ENCODE measurements at places on chromosomes 16 and 17.

- DNase-seq = peak; percentile 49
Observed at GRCh38 chr17:1179112-1179817, 516 bp downstream of the ABR start.

DNA sequence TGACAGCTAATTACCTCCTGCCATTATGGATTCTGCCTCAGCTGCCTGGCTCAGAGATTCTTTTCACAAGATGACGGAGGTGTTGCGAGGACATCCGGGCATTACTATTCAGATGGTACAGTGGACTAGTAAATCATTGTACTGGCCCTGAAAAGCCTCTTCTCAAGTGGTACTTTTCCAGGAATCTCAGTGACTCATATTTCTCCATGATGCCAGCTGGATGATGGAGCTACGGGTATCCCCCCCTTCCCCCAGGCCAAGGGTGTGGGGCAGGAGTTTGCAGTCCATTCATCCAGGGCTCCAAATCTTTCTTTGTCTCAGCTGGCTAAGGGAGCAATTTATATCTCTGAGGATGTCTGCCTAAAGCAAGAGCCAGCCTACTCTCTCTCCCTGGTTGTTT is 107.7 kb upstream of the GPR139 start:
- no peak for DNase-seq

- DNase-seq = no peak
Observed at GRCh38 chr17:79897243-79898063, 58.2 kb upstream of the CBX4 start.

GRCh38 chr16:27321013-27321915 is 7.5 kb downstream of the IL4R start:
- DNase-seq = no peak

DNA sequence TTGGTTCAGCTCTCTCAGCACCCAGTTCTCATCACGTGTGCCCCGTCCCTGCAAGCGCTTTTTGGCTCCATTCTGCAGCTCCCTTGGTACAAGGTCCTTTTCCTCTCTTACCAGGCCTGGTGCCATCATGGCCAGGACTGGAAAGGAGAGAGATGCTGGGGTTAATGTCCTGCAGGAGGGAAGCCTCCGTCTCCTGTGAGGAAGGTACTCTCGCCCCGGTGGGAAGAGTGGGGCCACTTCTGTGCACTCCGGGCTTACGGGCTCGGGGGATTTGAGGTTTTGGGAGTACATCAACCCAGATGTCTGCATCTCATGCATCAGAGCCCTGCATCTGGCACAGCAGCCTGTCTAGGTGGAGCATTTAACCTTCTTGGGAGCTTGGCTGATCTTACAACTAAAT is 10.1 kb downstream of the CTRB2 start:
- DNase-seq = no peak

- no peak for DNase-seq
Observed at GRCh38 chr16:24736758-24737157, 7.3 kb downstream of the TNRC6A start.

DNA sequence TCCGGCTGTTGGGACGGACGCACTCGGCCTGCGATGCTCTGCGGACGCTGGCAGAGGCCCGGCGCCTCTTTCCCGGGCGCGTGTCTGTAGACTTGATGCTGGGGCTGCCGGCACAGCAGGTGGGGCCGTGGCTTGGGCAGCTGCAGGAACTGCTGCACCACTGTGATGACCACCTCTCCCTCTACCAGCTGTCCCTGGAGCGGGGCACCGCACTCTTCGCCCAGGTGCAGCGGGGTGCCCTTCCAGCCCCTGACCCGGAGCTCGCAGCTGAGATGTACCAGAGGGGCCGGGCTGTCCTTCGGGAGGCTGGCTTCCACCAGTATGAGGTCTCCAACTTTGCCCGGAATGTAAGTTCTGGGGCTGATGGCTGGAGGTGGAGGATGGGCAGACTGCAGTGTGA is 3.5 kb downstream of the RSAD1 start:
- DNase-seq = no peak

GRCh38 chr17:9913476-9913875 is 8.4 kb upstream of the RCVRN start:
- no peak for DNase-seq

GRCh38 chr16:20411055-20411454 is 1.7 kb downstream of the ACSM5 start:
- no peak for DNase-seq

GRCh38 chr17:2369551-2370210 is 31.2 kb downstream of the MNT start:
- peak; percentile 50 for DNase-seq

GRCh38 chr17:17280613-17281549 is at the start of gene COPS3:
COPS3 (minus strand) TSS chr17:17281246; CDS start chr17:17281186, 60 bp downstream.
- DNase-seq = peak; percentile 97

- peak; percentile 76 for DNase-seq
Observed at GRCh38 chr17:67488161-67488560, 111.1 kb downstream of the PITPNC1 start.

DNA sequence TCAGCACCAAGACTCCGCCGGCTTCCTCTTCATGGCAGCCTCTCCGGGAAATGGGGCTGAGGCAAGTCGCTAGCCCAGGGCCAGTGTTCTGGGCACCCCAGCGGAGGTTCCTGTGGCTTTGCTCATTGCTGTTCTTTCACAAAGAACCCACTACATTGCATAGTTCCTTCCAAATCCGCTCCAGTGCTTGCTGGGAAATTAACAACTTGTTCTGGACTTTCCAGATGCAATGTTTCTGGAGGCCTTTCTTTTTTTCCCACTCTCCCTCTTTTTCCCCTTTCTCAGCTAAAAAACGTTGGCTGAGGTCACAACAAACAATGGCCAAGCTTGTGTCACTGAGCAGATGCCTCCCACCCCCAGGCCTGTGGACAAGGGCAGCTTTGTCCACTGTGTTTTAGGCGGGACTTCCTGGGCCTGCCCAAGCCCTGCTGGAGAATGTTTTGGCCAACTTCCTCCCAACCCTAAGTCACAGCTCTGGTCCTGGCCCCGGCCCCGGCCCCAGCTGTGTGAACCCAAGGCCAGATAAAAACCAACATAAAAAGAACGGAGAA is 131.5 kb upstream of the RCVRN start:
- no peak for DNase-seq

DNA sequence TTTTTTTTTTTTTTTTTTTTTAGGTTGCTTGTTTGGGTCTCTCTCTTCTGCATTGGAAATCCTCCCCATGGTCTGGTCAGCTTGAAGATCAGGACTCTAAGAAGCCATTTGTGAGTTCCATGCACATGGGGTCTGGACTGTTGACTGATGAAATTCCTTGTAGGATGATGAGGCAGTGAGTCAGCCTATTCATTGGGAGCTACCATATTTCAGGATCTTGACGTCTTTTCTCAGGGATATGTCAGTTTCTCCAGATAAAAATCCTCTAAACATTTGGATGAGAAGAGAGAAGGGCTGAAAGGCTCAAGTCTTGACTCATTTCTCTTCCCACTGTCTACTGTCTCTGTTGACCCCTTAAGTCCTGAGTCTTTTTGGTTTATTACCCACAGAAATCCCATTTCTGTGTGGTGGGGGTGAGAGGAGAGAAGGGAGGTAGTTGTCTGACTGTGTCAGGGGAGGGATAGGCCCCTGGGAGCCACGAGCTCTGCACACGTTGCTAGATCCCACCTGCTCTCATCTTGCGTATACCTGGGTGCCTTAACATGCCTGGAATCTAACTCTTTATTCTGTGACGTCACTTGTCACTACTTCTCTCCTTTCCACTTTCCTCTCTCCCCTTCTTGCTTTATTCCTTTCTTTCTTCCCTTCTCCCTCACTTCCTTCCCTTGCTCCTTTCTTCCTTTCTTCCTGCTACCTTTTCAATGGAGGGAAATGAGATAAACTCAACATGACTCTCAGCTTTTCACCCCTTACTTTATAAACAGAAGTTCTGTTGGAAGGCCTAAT is 333.1 kb upstream of the XYLT1 start:
- DNase-seq = peak; percentile 1

DNA sequence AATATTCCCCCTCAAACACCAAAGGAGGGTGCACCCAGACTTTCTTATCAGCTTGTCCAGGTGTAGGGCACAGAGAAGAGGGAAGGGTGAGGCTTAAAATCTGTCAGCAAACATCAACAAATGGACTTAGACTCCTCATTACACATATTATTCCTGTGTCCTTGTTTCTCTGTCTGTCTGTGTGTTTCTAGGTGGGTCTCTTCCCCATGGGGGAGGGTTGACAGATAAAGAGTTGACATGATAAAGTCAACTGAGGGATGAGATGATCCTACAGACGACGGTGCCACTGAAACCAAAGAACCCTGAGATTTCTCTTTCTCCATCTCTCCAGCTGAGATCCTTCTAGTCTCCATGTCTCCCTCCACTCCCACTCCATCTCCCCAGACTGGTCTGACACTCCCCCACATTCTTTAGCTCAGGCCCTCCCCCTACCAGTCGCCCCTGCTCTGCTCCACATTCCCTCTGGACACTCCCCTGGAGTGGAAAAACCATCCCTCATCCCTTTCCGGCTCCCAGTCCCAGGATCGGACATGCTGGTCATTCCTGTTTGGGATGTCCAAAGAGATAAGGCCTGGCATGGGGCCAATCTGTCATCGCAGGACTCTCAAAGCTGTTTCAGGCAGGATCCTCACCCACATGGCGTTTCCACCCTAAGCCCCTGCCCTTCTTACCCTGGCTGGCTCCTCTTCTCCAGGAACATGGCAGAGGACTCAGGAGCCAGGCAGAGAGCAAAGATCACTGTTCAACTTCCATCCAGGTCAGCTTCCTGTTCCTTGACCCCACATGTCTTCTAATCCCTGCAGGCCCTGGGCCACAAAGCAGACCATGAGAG is 2.9 kb upstream of the ITGA3 start:
- peak; percentile 74 for DNase-seq

DNA sequence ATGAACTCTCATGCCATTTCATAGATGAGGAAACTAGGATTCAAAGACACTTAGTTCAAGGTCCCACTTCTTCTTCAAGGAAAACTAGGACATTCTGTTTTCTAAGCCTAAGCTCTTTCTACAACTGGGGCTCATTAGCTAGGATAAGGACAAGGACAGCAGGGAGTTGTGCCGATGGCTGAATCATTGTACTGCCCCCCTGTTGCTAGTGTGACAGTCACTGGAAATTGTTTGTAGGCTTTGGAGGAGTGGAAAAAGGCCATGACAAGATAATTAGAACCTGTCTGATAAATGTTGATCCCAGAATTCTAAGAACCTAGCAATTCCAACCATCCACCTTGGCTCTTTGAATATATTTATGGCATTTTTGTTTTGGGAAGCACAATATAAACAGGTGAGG is 445.7 kb downstream of the CDH8 start:
- DNase-seq = no peak

DNA sequence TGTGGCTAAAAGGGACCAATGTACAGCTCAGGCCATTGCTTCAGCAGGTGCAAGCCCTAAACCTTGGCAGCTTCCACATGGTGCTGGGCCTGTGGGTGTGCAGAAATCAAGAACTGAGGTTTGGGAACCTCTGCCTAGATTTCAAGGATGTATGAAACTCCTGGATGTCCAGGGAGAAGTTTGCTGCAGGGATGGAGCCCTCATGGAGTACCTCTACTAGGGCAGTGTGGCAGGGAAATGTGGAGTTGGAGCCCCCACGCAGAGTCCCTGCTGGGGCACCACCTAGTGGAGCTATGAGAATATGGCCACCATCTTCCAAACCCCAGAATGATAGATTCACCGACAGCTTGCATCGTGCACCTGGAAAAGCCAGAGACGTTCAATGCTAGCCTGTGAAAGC is 13.0 kb downstream of the EFCAB5 start:
- DNase-seq = no peak

Measured in ELF-1 (cell line).